ENCODE measurements at places on chromosomes 6 and 20. TPM values are rescaled to one million over a fixed set of nuclear protein-coding genes. Genes with fewer than 3 reads are reported as not detected.

- no peak for DNase-seq
These were observed 6.0 kb downstream of the CST7 start for GRCh38 chr20:24955045-24955444.

- DNase-seq: no peak
These were observed 623 bp upstream of the SNX9 start for GRCh38 chr6:157822245-157823000.

DNA sequence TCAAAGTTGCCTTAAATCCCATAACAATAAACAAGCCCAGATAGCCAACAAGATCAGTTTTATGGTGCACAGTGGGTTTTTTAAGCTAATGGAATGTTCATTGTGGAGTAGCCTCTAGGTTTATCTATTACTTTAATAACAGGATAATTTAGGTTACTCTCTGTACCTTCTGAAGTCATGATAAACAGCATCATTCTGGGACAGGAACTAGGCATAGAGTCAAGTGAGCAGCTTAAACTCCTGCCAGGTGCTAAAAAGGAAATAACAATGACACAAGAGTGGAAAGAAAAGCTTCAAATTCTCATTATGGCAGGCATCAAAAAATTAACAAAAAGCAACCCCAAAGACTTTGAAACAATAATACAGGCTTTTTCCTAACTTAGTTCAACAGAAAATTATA, 228.8 kb downstream of the HACE1 start:
- DNase-seq: no peak

Gene TRAPPC3L
- not detected for total RNA-seq

GRCh38 chr6:142851601-142852000, 93.4 kb downstream of the HIVEP2 start:
- no peak for DNase-seq

Gene SLC52A3
- total RNA-seq: not detected

GRCh38 chr6:10071631-10072220, 343.1 kb downstream of the TFAP2A start:
- no peak for DNase-seq

GRCh38 chr6:31402324-31403282, 792 bp upstream of the MICA start:
- DNase-seq: peak; percentile 41

Gene SLC22A16
- total RNA-seq: not detected

Gene MBOAT1
- 6.3 TPM for total RNA-seq

GRCh38 chr6:124334359-124334758, 530.7 kb downstream of the NKAIN2 start:
- no peak for DNase-seq
